Activated CD8-positive, alpha-beta memory T cell treated with anti-CD3 and anti-CD28 coated beads for 1 hour (primary cell): ENCODE measurements at places on chromosomes 3 and 15.

DNA sequence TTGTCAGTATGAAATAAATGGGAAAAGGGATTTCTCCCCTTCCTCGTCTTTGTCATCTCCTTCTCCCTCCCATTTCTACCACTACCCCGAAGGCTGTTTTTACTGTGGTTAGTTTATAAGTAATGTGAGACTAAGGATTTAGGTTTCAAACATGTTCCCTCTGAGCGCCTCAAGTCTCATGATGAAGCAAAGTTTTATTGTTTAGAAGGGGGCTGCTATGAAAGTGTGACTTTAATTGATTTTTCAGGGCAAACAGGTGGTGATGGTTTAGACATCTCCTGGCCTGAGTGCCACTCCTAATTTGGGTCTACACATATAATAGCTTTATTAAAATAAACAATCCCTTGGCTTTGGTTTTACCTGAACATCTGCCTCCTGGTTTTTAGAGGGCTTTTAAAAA is 185.5 kb downstream of the MCTP2 start:
- DNase-seq, result no peak

DNA sequence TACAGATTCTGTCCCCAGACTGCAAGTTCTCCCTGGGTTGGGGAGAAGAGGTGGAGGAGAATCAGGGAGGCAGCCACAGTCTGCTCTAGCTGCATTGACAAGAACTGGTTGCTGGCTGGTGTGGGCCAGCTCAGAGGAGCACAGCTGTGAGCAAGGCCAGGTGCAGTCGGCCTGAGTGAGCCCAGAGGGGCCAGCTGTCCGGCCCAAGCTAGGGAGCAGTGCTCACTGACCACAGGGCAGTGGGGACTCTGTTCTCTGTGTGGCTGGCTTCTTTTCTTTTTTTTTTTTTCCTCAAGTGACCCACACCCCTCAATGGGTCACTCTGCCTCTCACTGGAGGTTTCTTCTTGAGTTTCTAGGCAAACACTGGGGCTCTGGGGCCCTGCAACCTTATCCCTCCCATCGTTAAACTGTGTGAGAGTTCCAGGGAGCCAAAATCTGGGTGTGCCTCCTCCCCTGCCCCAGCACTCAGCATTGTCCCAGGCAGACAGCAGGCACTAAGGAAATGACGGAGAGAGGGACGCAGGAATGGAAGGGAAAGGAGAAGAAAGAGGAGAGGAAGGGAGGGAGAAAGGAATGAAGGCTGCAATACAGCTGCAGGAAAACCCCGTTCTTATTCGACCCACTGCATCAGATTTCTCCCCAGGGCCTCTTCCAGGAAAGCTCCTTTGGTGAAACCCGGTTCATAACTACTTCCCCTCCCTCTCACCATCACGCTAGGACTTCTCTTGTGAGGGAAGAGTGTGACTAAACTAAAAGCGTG is 37.7 kb upstream of the HES1 start:
- no peak for DNase-seq

GRCh38 chr3:196181127-196181546 is 30.1 kb downstream of the ZDHHC19 start:
- DNase-seq, result no peak

DNA sequence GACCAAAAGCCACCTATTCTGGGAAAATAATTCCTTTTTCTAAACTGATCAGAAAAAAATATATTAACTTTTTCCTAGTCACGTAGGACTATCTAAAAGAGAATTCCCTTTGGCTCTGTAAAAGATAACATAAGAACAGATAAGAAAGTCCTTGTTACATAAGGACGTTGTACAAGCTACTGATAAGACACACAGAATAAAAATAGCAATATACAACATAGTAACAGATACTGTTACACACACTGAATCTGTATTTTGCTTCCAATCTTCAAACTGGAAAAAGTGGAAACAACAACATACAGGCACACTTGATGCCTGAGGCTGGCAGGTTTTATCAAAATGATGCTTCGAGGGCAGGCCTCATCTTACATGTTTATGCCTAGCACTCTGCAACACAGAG is 59.8 kb downstream of the SNX4 start:
- no peak for DNase-seq

GRCh38 chr3:186526256-186526606 is 17.9 kb downstream of the CRYGS start:
- DNase-seq, result no peak

DNA sequence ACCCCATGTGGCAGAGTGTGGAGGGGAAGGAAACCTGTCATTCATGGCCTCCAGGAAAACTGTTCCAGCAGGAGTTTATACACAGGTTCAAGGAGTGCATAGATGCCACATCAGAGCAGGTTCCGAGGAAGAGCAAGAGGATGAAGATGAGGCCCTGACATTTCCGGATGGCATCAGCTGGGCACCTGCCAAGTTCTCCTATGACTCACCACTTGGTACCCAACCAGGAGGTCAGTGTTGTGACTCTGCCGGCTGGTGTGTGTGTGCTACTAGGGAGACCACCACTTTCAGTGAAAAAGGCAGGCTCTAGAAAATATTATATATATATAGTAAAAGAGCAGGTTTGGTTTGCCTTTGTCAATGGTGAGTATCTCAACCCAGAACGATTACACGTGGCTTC is 69.3 kb downstream of the NTRK3 start:
- DNase-seq, result no peak

GRCh38 chr3:79297245-79297960 is 470.4 kb downstream of the ROBO1 start:
- no peak for DNase-seq

GRCh38 chr3:19274576-19274975 is 126.3 kb downstream of the KCNH8 start:
- no peak for DNase-seq

GRCh38 chr15:48084759-48085590 is 35.8 kb upstream of the SLC24A5 start:
- DNase-seq, result no peak

DNA sequence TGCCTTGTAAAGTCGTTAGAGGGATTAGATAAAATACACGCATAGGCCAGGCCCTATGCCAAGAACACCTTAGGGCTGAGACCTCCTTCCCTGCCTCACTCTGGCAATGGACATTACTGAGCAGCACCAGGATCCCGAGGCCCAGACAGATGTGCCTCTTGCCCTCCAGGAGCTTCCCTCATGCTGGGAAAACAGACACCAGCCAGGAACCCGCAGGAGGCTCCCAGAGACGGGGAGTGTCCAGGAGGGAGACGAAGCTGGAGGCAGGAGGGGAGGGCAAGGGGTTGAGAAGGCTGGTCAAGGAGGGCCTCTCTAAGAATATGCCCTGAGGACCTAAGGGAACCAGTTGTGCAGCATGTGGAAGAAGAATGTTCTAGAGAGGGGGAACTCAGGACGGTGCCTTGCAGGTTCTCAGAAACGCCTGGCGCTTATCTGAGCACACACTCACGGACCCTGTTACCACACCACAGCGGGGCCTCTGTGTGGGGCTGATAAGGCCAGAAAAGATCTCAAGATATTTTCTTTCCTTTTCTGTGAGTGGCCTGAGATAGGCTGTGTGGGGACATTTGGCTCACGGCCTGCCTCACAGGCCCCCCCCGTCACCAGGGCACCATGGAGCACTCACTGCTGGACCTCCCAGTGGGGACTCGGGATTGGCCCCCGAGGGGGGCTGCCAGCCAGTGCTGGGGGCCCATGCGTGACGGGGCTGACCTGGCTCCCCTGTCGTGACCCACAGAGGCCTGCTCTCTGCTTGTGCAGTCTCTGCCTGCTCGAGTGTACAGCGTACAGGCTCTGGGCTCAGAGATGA is 22.0 kb upstream of the CYP11A1 start:
- DNase-seq, result no peak

DNA sequence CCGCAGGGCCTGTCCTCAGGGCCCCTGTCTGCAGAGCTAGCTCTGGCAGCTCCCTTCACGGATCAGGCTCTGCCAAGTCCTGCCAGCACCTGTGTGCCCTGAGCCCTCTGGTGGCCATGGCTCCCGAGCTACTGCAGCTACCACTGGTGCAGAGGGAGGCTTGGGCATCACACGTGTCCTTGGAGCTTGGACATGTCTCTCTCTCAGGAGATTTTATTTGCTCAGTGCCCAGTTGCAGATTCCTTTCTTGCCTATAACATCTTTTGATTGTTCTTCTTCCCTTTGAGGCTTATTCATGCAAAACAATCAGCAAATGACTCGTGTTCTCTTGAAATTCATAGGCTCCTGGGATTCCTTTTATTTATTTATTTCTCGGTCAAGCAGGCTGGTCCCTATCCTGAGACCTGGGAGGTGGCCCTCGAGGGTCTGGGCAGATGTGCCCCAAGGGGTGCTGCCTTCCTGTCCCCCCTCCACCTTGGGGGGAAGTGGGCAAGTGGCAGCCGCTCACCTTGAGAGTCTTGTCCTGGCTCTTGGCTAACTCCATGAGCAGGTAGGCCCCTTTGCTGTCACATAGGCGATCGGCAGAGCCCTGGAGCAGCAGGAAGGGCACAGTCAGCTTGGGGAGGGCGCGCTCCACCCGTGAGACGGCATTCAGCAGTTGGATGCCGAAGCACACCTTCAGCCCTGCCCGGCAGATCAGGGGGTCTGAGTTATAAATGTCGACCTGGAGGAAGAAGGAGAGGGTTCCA is 21.9 kb downstream of the ABTB1 start:
- DNase-seq, result peak; percentile 21

DNA sequence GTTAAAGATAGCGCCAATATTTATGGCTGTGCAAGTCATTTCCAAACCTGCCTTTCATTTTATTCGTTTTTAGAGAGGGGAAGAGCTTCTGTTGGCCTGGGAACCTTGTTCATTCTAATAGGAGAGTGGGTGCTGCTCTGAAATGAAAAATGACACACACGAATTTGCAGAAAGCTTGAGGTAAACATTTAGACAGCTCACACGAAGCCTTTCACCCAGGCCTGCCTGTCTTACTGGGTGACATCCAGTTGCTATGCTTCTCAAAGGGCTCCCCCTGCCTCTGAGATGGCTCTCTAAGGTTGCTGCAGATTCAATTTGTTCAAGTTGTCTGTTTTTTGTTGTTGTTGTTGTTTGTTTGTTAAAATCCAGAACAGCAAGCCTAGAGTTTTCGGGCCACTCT is 18.2 kb downstream of the PEX5L start:
- DNase-seq, result no peak

GRCh38 chr3:86251781-86252180 is 739.2 kb downstream of the VGLL3 start:
- no peak for DNase-seq

DNA sequence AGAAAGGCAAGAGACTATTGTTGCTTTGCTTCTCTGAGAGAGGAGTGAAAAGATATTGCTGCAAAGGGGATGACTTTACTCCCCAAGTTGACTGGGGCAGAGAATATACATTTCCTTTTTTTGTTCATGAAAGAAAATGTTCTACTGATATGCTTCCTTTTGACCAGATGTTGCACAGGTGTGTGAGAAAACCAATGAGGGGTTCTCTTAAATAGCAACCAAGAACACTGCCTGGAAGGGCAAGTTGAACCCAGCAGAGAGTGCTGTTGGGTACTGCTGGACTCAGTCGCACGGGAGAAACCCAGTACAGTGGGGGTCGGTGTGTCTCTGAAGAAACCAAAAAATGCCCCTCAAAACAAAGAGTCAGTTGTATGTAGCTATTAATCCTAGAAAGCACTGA is 101.2 kb downstream of the CHST2 start:
- no peak for DNase-seq

GRCh38 chr3:64827431-64827830 is 139.6 kb upstream of the ADAMTS9 start:
- DNase-seq, result no peak

- DNase-seq, result no peak
These were observed 171.4 kb downstream of the NSUN3 start for GRCh38 chr3:94234177-94234788.

- DNase-seq, result no peak
These were observed 1181.9 kb downstream of the ROBO2 start for GRCh38 chr3:78221796-78222195.
